Epithelial cell of prostate (primary cell): ENCODE measurements at places on chromosomes 5 and 9.

- DNase-seq, result no peak
Observed at GRCh38 chr5:67021962-67022361, 174.6 kb downstream of the CD180 start.

GRCh38 chr9:135677641-135678168, 14.6 kb downstream of the LCN9 start:
- no peak for DNase-seq

GRCh38 chr5:151491062-151491461, 43.7 kb downstream of the SLC36A1 start:
- no peak for DNase-seq

GRCh38 chr5:61896811-61897210, 409.2 kb upstream of the KIF2A start:
- DNase-seq, result no peak

DNA sequence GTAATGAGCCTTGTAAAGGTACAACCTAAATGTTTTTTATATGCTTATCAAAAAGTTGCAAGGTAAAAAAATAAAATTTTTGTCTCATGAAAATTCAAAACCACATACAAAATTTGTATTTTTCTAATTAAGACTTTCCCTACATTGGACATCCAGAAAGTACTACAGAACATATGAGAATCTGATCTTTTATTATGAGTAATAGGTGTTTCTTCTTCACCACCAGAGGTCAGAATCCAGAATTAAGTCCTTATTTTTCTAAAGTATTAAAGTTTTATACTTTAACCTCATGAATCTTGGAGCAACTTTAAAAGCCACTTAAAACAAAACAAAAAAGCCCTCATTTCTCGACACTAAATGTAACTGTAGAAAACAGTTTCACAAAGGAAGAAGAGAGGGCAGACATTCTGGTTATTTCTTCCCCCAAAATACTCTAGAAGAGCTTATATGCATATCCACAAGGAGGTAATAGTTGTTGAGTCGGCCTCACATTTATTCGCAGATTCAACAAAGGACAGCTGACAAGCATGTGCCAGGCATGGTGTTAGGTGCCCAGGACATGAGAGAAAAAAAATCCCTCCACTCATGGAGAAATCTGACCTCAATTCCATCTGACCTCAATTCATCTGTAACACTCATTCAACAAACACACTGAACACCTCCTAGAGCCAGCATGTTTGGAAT, 69.3 kb downstream of the MLLT3 start:
- DNase-seq, result no peak

GRCh38 chr9:131606896-131607567, 61.7 kb downstream of the PRRT1B start:
- no peak for DNase-seq

DNA sequence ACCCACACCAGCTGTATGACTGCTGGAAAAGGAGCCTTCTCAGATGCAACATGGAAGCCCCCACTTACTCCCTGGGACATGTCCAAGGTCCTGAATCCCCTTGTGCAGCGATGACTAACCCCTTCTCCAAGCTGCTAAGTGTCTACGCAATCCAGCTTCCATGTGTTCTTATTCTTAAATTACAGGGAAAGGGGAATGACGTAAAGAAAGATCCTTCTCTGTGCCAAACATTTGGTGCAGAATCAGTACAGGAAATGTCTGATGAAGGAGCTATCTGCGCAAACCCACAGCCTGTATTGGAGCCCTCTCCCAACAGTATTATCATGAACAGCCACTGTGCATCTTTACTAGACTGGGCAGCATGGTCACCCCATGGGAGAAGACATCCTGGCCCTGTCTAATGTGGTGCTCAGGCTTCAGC, 183.2 kb downstream of the FRMD3 start:
- DNase-seq, result no peak

DNA sequence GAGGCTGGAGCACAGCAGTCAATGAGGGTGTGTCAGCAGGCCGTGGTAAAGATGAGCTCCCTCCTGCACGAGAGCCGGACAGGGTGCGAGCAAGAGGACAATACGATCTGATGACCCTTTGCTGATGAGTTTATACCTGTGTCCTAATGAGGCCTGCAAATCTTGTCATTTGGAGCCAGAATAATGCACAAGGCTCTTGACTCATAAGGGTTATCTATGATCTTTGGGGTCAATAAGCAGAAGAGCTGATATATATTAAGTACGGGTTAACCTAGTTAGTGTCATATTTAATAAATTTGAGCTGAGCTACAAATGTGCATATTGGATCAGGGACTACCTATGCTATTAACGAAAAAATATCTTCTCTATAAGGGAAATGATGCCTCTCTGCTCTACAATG, 46.9 kb downstream of the CTNND2 start:
- DNase-seq, result no peak

DNA sequence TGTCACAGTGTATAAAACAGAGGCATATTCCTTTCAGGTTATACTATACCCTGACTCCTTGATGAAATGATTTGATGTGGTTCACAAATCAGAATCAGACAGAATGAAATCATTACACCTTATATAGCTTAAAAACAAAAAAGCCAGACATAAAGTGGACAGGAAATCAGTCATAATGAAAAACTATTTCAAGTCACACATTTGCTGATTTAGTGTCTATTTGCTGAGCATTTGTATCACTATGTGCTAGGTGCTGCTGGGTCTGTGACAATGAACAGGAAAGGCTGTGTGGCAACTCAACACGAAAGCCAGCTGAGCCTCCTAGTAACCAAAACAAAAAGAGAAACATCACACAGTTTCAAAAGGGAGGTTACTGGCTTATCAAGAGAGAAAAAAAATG, 194.0 kb downstream of the EFNA5 start:
- DNase-seq, result no peak

GRCh38 chr5:73969195-73970036, 343.4 kb downstream of the ARHGEF28 start:
- no peak for DNase-seq

DNA sequence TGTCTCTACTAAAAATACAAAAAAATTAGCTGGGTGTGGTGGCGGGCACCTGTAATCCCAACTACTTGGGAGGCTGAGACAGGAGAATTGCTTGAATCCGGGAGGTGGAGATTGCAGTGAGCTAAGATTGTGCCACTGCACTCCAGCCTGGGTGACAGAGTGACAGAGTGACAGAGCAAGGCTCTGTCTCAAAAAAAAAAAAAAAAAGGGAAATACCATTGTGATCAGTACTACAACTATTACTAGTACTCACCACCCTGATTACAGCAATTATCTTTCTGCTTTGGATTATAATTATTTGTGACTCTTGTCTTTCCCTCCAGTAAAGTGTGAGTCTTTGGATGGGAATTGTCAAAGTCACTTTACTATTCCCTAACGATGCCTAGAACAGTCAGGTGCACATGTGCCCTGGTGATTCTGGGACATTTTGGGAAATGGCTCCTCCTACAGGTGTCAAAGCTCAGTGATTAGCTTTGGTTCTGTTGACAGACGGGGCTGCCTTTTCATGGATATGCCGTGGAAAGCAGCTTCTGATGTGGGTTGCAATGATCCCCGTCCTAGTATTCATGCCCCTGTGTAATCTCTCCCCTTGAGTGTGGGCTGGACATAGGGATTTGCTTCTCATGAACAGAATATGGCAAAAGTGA, 31.8 kb upstream of the FRRS1L start:
- no peak for DNase-seq

DNA sequence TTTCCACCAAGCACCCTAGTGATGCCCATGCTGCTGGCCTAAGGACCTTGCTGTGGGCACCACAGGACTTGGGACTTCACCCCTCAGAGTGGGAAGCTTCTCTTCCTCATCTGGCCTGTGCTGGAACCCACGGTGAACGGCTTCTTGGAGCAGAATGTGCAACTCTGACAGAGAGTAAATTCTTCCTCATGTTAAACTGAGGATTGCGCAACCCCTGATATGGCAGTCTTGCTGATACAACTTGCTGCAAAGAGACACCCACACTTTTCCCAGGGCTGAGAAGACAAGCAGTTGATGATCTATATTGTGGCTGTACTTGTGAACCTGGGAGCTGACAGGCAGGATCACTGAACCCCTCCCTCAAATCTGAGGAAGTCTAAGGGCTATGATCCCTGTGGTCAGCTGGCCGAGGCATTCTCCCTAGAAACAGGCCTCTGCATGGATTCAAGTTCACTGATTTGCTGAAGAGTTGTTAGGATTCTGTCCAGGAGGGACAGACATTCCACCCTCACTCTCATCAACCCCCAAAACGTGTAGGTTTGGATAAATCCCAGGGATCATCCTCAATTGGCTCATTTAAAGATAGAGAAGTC, 307.2 kb downstream of the MTRR start:
- DNase-seq, result no peak

DNA sequence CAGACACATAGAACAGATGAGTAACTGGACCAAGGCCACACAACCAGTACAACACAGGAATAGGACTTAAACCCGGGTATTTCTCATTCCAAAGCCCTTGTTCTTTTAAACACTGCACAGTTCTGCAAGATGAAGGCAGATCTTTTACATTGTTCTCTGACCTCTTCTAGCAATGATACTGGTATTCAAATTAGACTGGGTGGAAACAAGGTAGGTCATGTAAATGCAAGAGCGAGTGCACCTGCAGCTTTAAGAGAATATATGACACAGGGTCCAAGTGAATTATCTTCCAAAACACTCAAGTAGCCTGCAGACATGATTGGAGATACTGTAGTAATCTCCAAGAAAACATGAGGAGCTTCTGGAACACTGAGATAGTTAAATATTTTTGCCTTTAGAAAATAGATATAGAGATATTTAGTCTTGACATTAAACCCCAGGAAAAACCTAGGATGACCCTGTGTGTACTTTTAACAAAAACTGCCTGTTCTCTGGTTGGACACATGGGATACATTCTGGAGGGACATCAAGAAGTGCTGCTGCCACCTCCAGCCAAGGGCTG, 130.6 kb upstream of the EPB41L4A start:
- DNase-seq, result no peak

DNA sequence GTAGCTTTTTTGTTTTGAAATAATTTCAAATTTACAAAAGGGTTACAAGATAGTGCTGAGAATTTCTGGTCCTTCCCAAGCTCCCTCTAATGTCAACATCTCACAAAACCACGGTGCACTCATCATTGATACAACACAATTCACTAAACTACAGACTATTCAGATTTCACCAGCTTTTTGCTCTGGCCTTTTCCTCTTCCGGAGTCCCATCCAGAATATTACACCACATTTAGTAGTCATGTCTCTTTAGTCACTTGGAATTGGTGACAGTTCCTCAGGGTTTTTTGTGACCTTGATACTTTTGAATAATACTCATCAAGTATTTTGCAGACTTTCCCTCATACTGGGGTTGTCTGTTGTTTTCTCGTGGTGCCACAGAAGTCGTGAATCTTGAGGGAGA, 484.0 kb downstream of the GADD45G start:
- DNase-seq, result no peak

DNA sequence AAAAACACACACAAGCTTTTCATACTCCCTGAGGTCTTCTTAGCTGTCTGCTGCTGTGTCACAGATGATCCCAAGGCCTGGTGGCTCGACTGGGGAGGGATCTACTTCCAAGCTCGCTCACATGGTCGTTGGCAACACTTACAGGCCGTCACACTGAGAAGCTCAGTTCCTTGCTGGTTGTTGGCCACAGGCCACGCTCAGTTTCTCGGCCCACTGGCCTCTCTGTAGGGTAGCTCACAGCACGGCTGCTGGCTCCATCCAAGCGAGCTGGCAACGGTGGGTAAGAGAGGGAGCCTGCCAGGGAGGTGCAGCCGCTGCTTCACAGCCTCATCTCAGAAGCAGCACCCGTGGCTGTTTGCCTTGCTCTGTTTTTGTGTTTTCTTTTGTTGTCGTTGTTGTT, 43.8 kb upstream of the GFPT2 start:
- no peak for DNase-seq

- no peak for DNase-seq
Observed at GRCh38 chr5:59813761-59814536, 79.6 kb downstream of the PDE4D start.

GRCh38 chr5:62093976-62094375, 212.0 kb upstream of the KIF2A start:
- DNase-seq, result no peak

- DNase-seq, result no peak
Observed at GRCh38 chr5:171573451-171574225, 154.2 kb downstream of the FGF18 start.

GRCh38 chr5:127003798-127004495, 26.4 kb downstream of the MARCHF3 start:
- DNase-seq, result no peak

- no peak for DNase-seq
Observed at GRCh38 chr9:135244271-135245221, 157.1 kb downstream of the OLFM1 start.

GRCh38 chr5:3389471-3390026, 206.1 kb upstream of the IRX1 start:
- no peak for DNase-seq

- DNase-seq, result no peak
Observed at GRCh38 chr9:2086971-2087370, 71.8 kb downstream of the SMARCA2 start.

- no peak for DNase-seq
Observed at GRCh38 chr9:91061506-91061905, 259.9 kb downstream of the SYK start.

- no peak for DNase-seq
Observed at GRCh38 chr5:97085459-97086181, 56.8 kb downstream of the LIX1 start.

- no peak for DNase-seq
Observed at GRCh38 chr9:123540457-123540856, 184.5 kb downstream of the CRB2 start.

- DNase-seq, result no peak
Observed at GRCh38 chr9:79645110-79645509, 73.3 kb downstream of the TLE4 start.

DNA sequence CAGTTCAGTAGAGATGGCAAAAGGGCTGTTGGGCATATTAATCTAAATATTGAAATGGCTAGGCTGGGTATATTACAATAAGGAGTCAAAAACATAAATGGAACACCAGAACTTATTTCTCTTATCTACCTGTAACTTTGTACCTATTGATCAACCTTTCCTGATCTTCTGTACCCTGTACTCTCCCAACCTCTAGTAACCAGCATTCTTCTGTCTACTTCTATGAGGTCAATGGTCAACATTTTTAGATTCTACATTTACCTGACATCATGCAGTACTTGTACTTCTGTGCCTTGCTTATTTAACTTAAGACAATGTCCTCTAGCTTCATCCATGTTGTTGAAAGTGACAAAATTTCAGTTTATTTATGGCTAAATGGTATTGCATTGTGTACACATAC, 467.3 kb downstream of the TAF11L14 start:
- DNase-seq, result no peak

GRCh38 chr9:85516976-85517637, 224.6 kb downstream of the AGTPBP1 start:
- peak; percentile 74 for DNase-seq

- DNase-seq, result no peak
Observed at GRCh38 chr9:122827761-122828093, 661 bp downstream of the PDCL start.
